NCI-H69 (cell line): ENCODE measurements at places on chromosomes 4 and X.

GRCh38 chrX:46662188-46662958 lies 88.8 kb downstream of the CHST7 start:
- DNase-seq: no peak

GRCh38 chr4:150986085-150986484 lies 29.0 kb downstream of the LRBA start:
- no peak for DNase-seq

GRCh38 chr4:98150092-98150761 lies 7.0 kb upstream of the STPG2 start:
- no peak for DNase-seq

- no peak for DNase-seq
Measured at GRCh38 chr4:34220601-34221000, 2023.7 kb downstream of the ARAP2 start.

DNA sequence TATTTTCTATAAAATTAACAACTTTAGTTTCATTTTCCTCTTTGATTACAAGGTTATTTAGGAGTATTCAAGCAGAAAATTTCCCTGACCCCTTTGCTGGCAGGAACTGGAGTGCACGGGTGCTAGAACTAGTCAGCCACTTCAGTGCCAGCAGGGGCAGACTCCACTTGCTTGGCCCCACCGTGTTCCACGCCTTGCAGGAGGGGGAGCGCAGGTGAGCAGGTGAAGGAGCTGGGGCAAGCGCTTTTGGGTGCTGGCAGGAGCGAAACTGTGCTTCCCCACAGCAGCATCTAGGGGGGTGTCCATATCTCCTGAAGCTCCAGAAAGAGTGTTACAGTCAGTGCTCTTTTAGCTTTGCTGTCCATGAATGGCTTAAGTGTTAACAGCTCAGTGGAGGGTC lies 45.5 kb downstream of the MID2 start:
- DNase-seq: no peak

DNA sequence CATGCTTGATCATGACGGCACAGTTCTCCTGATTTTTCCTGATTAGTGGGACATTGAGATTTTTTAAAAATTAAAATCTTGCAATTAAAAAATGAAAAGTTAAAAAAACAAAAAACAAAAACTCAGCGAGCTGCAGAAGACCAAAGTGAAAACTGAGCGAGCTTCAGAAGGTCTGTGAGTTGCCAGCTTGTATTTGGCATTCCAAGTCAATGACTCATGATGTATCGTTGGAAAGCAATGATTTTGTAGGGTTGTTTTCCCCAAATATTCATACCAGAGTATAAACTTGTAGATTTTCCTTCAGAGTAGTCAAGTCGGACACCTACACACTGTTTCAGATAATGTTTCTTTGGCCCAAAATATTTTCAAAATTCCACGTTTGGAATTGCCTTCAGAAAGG lies 76.9 kb downstream of the LRRC66 start:
- DNase-seq: no peak

DNA sequence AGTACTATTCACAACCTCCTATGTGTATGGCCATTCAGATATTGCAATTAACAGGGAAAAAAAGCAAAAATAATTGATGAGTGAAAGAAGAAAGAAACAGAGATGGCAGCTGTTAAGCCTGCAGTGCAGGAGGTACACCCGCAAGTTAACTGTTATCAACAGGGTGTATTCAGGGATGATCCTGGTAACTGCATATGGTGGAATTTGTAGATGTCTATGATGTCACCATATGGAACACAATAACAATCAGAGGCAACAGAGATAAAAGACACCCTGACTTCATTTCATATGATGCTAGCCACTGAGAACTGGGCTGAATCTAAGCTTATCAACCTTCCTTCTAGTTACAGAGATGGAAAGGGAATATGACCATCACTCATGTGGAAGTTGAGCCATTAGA lies 96.5 kb downstream of the PDGFC start:
- no peak for DNase-seq

DNA sequence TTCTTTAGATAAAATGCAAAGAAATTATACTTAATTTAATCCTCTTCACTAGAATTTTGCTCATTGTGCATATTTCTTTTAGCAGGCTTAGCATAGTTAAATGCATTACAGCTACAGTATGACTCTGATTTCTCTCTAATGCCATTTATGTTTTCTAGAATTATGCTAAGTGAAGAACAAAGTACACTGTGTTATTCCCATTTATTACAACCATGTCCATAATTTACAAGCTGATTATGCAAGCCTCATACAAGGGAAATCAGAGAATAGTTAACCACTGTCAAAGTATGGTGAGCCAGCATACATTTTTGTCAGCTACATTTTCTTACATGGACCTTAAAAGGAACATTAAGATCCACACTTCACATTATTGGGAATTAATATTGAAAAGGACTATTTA lies 99.1 kb downstream of the MAB21L2 start:
- no peak for DNase-seq

DNA sequence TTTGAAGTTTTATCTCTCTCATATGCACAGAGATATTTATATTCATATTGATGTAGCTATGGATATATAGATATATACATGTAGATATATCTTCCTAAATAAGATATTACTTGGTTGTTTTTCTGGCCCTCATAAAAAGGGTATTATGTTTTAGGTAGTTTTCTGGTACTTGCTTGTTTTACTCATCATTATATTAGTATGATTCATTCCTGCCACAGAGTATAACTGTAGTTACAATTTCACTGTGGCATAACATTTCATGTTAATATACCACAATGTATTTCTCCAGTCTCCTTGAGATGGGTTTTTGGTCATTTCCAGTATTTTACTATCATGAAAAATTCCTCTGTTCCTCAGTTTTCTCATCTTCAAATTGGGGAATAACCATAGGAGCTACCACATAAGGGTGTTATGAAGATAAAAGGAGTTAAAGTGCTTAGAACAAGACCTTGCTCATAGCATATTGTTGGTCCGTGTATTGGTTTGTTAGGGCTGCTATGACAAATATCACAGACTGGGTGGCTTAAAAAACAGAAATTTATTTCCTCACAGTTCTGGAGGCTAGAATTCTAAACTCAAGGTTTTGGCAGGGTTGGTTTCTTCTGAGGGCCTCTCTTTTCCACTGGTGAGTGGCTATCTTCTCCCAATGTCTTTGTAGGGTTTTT lies 129.7 kb downstream of the TMEM164 start:
- DNase-seq: no peak

- DNase-seq: no peak
Measured at GRCh38 chrX:116272322-116272721, 101.8 kb downstream of the AGTR2 start.

DNA sequence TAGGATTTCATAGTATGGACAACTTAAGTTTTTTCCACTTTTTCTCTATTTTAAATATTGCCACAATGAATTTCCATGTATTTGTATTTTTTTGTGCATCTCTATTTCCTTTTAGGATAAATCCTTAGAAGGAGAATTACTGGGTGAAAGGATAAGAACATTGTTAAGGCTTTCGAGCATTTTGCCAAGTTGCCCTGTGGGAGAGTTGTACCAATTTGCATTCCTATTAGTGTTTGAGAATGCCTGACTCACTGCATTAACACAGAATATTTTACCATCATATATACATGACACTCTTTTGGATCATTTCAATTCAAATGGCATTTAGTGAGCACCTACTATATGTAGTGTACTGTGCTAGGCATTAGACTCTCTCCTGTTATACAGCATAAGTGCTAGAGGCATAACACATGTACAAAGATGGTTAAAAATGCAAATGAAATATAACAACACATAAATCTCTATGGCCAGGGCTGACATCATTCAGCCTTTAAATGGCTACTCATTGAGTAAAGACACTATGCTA lies 57.0 kb downstream of the PLAC1 start:
- no peak for DNase-seq

DNA sequence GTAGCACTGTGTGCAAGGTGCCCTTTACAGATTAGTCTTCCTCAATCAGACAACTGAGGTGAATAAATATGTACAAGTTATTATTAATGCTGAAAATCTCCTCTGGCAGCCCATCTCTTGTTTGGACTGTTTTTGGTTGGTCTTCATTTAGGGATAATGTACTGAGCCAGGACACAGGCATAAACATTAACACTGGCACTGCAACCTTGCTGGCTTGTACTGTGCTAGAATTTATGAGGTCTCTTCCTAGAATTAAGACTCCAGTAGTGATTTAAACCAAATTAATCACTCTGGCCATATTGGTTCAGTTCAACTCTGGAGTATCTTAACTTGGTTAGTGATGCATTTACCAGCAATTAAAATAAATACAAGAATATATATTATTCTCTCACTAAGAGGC lies 244.7 kb upstream of the GK2 start:
- DNase-seq: no peak

DNA sequence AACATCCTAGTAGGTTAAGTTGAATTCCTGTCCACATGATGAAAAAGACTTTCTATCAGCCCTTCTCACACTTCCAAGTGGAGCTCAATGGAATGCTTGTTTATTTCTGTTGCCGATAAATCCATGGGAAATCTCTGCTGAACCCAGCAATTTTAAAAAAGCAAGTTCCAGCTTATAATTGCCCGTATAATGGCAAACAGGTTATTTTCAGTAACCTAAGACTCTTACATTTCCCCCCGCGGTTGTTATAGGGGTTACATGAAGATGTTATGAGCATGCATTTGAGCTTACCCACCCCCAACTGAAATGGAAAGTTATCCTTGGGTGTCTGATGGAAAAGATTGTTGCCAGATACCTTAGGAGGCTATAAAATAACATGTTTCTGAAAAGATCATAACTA lies 136.2 kb downstream of the PALLD start:
- peak; percentile 48 for DNase-seq
